Fibroblast of skin of scalp (primary cell): ENCODE measurements at places on chromosomes 2 and 18.

GRCh38 chr2:224401641-224402342, at the start of gene FAM124B:
Gene FAM124B (minus strand): TSS chr2:224402107. CDS start chr2:224401768, 339 bp downstream.
- DNase-seq = peak; percentile 24

- no peak for DNase-seq
Observed at GRCh38 chr2:195470622-195471021, 186.4 kb upstream of the SLC39A10 start.

DNA sequence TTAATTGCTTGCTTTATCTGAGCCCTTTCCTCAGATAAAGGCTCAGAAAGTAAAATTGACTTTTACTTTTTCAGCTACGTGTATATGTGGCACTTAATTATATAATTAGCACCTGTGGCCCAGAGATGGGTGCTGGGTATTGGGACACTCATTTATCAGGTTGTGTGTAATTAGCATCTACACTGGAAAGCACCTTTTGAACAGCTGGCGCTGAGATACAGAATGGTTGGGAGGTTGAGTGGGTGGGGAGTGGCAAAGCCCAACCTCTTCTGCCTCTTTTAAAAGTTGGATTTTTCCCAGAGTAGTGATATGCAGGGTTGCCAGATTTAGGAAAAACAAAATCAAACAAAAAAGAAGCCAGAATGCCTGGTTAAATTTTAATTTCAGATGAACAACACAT, 23.9 kb downstream of the SPTBN1 start:
- DNase-seq = no peak

- DNase-seq = no peak
Observed at GRCh38 chr2:44083054-44083453, 85.6 kb upstream of the PPM1B start.

- DNase-seq = no peak
Observed at GRCh38 chr2:150572961-150573395, 85.5 kb upstream of the RND3 start.

GRCh38 chr2:172177581-172177980, 74.9 kb upstream of the DLX2 start:
- no peak for DNase-seq

GRCh38 chr2:134177351-134177931, 76.4 kb upstream of the MGAT5 start:
- DNase-seq = no peak

- DNase-seq = peak; percentile 50
Observed at GRCh38 chr2:103174711-103175110, 412.9 kb downstream of the TMEM182 start.

DNA sequence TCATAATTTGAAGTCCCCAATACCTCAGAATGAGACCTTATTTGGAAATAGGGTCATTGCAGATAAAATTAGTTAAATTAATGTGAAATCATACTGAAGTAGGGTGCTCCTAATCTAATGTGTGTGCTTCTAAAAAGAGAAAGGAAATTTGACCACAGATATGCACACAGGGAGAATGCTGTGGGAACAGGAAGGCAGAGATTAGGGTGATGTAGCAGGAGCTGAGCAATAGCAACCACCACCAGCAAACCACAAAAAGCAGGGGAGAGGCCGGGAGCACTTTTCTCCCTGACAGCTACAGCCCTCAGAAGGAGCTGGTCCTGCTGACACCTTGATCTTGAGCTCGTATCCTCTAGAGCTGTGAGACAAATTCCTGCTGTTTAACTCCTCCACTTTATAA, 24.6 kb upstream of the SCG2 start:
- peak; percentile 87 for DNase-seq

- peak; percentile 5 for DNase-seq
Observed at GRCh38 chr2:11602563-11603204, 67.3 kb downstream of the NTSR2 start.

- DNase-seq = no peak
Observed at GRCh38 chr2:11784280-11784679, 37.8 kb downstream of the LPIN1 start.

DNA sequence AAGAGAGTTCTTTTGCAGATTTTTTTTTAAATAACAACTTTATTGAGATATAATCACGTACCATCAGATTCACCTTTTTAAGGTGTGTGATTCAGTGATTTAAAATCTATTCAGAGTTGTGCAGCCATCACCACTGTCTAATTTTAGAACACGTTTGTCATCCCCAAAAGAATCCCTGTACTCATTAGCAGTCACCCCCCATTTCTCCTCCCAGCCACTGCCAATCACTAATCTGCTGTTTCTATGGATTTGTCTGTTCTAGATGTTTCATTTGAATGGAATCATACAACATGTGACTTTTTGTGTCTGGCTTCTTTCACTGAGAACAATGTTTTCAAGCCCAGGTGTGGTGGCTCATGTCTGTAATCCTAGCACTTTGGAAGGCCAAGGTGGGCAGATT, 55.4 kb upstream of the RAPH1 start:
- DNase-seq = no peak

- DNase-seq = no peak
Observed at GRCh38 chr2:78980871-78981270, 44.6 kb upstream of the REG3G start.

DNA sequence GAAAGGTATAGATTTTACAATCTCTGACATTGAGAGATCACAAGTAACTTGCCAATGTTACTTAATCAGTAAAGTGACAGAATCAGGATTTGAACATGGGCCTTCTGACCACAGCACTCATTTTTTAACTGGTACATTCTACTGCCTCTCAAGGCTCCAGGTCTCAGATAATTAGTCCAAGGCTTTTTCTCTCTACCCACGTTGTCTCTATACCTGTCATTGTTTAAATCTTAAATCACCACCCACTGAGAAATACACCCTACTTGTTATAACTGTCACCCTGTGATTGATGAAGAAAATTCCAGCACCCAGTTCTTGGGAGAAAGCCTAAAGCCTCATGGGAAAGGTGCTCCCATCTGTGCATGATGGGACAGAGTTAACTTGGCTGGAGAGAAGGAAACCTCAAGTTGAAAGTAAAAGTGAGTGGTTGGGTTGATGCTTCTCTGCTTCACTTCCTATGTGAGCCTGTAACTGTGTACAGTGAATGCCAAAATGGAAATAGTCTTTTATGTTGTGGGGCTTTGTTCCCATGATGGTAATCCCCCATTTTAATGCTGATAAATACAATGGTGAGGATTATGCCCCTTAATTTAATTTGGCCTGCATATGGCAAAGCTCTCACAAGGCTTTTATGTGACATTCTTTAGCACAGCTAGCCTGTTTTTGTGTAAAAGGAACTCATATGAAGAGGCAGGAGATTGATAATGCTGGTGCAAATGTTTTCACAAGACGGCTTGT, 190.1 kb upstream of the SP5 start:
- no peak for DNase-seq

DNA sequence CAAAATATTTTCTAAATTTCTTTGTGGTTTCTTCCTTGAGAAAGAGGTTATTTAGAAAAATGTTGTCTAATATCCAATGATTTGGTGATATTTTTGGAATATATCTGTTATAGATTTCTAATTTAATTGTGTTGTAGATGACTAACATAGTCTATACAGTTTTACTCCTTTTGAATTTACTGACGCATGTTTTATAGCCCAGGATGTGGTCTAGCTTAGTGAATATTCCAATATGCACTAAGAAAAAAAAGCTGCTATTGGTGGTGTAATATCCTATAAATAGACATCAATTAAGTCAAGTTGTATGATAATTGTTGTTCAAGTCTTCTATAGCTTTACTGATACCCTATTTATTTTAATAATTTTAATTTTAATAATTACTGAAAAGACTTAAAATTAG, 240.6 kb upstream of the CYP26B1 start:
- DNase-seq = no peak

GRCh38 chr2:237218756-237219155, 133.1 kb downstream of the COPS8 start:
- DNase-seq = peak; percentile 88

- no peak for DNase-seq
Observed at GRCh38 chr2:200797242-200797770, 14.4 kb upstream of the BZW1 start.

DNA sequence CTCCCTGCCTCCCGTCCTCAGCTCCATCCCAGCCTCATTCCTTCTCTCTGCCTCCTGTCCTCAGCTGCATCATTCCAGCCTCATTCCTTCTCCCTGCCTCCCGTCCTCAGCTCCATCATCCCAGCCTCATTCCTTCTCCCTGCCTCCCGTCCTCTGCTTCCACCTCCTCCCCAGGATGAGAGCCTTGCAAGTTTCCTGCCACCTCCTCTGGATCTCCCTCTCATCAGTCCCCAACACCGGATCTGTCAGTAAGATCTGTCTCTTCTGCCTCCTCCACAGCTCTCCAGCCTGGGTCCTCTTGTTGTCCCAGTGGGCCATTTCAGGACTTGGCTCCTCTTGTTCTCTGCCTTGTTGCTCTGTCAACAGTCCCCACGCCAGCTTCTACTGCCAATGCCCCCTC, 130.9 kb downstream of the NDUFA10 start:
- DNase-seq = no peak

DNA sequence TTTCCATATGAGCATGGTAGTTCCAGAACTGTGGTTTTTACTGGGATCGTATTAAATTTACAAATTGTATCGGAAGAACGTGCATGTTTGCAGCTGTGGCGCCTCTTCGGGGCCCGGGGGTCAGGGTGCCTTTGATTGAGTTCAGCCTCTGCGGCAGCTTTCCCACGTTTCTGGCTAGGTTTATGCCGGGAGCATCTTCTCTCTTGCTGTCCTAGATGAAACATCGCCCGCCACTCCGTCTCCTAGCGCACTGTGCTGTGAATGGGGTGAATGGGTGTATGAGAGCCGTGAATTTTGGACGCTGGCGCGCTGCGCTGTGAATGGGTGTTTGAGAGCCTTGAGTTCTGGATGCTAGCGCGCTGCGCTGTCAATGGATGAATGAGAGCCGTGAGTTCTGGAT, 12.3 kb downstream of the PDCD1 start:
- DNase-seq = no peak

DNA sequence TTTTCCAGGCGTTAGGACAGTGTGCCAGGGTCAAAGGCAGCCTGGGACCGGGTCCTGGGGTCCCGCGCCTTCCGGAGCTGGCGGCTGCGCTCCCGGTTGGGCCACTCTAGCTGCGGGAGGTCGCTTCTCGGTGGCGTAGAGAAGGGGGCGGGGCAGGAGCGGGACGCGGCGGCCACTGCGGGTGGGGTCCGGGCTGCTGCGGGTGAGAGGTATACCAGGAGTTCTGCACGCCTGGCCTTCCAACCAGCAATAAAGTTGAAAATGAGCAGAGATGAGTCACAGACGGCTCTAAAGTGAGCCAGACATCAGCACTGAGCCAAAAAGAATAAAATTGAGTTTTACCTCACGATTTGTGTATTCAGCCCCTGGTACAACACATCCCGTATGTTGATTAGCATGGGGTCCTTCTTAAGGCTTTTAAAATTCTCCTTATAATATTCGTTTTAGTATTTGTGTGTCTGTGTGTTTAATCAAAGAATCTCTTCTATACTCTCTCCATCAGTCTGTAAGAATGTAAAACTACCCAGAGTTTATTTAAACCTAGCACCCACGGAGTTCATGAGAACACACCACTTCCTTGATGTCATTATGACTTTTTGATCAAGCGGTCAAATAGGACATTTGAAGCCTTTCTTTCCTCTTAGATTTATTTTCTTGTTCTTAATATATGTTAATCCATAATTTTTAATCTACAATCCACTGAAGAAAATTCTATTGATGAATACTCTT, at the start of gene C1GALT1C1L:
TSS of gene C1GALT1C1L (minus strand) at position 108 of the 729 bp plus-strand sequence. CDS start at position 1, 107 bp downstream.
- peak; percentile 48 for DNase-seq

DNA sequence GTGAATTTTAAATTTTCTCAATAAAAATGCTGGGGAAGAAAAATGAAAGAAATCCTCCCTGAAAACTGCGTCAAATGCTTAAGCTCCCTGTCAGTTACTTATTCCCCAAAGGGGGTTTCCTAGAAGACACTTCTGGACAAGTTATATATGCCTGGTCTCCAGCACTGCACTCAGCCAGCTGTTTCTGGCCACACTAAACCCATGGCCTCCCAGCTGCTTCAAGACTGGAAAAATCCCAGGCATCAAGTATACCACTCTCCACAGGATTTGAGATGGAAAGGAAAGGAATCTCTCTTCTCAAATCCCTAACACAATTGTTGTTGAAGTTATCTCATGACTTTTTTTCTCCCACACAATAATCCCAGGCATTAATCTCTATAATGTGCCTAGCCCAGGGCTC, 245.7 kb downstream of the NBAS start:
- no peak for DNase-seq

DNA sequence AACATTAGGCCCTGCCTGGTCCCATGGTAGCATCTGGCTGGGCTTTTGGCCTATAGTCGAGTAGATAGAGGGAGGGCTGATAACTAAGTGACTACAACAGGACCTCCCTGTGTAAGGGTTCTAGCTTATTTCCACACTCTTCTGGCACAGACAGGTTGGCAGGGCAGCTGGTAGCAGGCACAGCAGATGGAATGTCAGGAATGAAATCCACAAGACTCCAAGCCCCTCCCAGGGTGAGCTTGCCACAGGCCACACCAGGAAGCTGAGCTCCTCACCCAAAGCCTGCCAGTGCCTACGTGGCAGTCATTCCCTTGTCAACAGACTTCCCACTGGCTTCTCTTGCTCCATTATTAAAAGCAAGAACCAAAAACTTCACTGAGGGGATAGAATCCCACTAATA, 20.7 kb upstream of the C1QL2 start:
- DNase-seq = peak; percentile 64

DNA sequence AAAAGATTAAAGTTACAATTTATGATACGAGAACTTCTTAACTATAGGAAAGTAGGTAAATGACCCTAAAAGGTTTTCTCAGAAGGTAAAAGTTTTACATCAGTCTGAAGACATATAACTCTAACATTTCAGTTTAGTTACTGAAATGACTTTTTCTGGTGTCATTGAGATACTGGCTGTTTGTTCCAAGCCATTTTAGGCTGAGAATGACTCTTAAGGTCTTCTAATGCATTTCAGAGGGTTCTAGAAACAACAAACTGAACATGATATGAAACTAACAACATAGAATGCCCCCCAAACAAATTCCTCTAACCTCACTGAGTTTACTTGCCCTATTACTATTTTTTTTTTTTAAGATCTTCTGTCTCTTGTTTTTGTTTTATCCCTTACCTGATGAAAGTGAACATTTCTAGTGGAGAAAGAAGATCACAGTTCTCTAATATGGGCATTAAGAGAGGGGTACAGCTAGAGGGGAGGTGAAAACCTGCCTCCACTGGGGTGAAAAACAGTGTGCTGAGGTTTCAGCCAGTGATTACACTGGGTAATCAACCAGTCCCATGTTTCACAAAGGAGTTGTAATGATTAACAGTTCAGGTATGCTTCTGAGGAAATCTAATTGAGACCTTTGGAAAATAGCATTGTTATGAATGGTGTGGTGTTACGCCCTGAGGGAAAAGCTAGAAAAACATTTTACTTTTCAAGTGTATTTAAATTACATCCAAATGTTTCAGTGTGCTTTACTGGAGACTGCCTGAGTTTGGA, 11.2 kb downstream of the NABP1 start:
- DNase-seq = peak; percentile 85

- no peak for DNase-seq
Observed at GRCh38 chr18:59072727-59073421, 66.8 kb upstream of the SEC11C start.

DNA sequence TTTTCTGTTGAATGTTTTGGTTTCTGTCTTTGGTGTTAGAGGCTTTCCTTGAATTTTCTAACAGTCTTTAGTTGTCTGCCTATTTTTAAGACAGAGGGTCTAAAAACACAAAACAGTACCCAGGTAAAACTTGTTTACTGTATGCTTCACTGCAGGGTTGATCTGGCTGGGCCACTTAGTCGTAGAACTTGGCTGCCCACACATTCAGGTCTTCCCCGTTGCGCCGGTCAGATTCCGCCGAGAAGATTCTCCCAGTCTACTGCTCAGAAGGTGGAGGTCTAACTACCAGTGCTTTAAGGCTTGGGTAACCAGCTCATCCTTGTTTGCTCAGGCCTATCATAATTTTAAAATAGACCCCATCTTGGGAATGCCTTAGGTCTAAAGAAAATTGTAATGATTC, 24.6 kb upstream of the DNAH6 start:
- no peak for DNase-seq

- no peak for DNase-seq
Observed at GRCh38 chr2:212915121-212915782, 236.2 kb downstream of the IKZF2 start.
